Common myeloid progenitor, CD34-positive (primary cell): ENCODE measurements at places on chromosomes 1 and 21.

GRCh38 chr1:85496941-85497582, 32.1 kb upstream of the DDAH1 start:
- no peaks in the 10 kb centered on the region for H3K4me1 ChIP-seq
- no peaks in the 10 kb centered on the region for H3K36me3 ChIP-seq
- no peak overlapping the region for H3K27ac ChIP-seq
- no peaks in the 10 kb centered on the region for H3K27me3 ChIP-seq

- peaks cover 14% of the 10 kb centered on the region for H3K4me1 ChIP-seq
- no peaks in the 10 kb centered on the region for H3K27me3 ChIP-seq
- DNase-seq, result no peak
- no peak overlapping the region for H3K27ac ChIP-seq
Observed at GRCh38 chr1:116559304-116559761, 11.5 kb downstream of the CD58 start.

- peak; percentile 65 for DNase-seq
- no peak overlapping the region for H3K4me3 ChIP-seq
- no peaks in the 10 kb centered on the region for H3K27me3 ChIP-seq
- H3K4me1 ChIP-seq, result no peaks in the 10 kb centered on the region
Observed at GRCh38 chr1:206809504-206810084, 37.3 kb upstream of the IL10 start.

GRCh38 chr1:77118712-77119111, 100.5 kb downstream of the PIGK start:
- no peak for DNase-seq
- no peak overlapping the region for H3K4me3 ChIP-seq
- H3K36me3 ChIP-seq, result no peaks in the 10 kb centered on the region
- H3K4me1 ChIP-seq, result no peaks in the 10 kb centered on the region
- no peaks in the 10 kb centered on the region for H3K27me3 ChIP-seq
- no peak overlapping the region for H3K27ac ChIP-seq

GRCh38 chr21:46067505-46068201, 30.3 kb upstream of the COL6A2 start:
- no peaks in the 10 kb centered on the region for H3K36me3 ChIP-seq
- DNase-seq, result no peak

DNA sequence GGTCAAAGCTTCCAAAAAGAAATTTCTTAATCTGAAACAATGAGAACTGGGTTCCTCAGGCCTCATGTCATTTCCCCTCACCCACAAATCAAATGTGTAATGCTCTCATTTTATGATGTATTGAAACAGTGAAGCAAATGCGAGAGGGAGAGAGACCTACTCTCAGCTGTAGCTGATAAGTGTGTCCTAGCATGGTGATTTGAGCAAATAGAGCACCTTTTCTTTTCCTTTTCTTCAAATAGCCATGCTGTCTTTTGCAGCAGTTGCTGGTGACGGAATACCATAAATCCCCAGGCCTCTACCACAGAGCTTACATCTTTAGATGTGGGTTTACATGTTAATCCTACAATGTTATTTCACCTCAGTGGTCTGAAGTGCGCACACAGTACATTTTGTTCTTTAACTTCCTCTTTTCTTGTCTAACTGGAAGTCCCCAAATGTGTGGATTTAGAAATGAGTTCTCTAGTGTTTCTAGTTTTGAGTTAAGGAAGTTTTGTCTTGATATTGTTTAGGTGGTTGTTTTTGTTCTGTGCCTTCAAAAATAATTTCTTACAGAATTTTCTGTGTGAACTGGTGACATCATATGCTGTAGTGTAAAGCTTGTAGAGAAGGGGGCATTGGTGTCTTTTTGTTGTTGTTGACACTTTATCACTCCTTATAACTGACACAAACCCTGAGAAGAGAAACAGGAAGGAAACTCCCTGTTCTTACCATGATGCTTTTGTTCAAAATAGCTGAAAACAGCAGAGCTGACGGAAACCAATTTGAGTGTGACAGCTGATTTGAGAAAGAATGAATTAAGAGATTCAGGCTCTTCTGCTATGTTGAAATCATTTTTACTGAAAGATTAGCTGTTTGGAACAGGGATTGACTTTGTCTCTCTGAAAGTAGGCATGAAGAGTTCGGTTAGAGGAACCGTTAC, 12.2 kb downstream of the SMAP2 start:
- H3K4me3 ChIP-seq, result peak overlapping the region; percentile 43
- peaks cover 15% of the 10 kb centered on the region for H3K36me3 ChIP-seq
- peak; percentile 98 for DNase-seq
- peak overlapping the region; percentile 88 for H3K27ac ChIP-seq

- no peak overlapping the region for H3K4me3 ChIP-seq
Observed at GRCh38 chr1:19625291-19625937, 18.7 kb upstream of the NBL1 start.

GRCh38 chr1:240598216-240599001, 13.5 kb downstream of the GREM2 start:
- H3K4me1 ChIP-seq, result no peaks in the 10 kb centered on the region
- no peak overlapping the region for H3K4me3 ChIP-seq
- peaks cover 4% of the 10 kb centered on the region for H3K27me3 ChIP-seq
- no peak for DNase-seq

- no peak for DNase-seq
- no peak overlapping the region for H3K27ac ChIP-seq
- H3K4me1 ChIP-seq, result no peaks in the 10 kb centered on the region
- H3K27me3 ChIP-seq, result no peaks in the 10 kb centered on the region
Observed at GRCh38 chr1:199780091-199780490, 247.4 kb upstream of the NR5A2 start.

DNA sequence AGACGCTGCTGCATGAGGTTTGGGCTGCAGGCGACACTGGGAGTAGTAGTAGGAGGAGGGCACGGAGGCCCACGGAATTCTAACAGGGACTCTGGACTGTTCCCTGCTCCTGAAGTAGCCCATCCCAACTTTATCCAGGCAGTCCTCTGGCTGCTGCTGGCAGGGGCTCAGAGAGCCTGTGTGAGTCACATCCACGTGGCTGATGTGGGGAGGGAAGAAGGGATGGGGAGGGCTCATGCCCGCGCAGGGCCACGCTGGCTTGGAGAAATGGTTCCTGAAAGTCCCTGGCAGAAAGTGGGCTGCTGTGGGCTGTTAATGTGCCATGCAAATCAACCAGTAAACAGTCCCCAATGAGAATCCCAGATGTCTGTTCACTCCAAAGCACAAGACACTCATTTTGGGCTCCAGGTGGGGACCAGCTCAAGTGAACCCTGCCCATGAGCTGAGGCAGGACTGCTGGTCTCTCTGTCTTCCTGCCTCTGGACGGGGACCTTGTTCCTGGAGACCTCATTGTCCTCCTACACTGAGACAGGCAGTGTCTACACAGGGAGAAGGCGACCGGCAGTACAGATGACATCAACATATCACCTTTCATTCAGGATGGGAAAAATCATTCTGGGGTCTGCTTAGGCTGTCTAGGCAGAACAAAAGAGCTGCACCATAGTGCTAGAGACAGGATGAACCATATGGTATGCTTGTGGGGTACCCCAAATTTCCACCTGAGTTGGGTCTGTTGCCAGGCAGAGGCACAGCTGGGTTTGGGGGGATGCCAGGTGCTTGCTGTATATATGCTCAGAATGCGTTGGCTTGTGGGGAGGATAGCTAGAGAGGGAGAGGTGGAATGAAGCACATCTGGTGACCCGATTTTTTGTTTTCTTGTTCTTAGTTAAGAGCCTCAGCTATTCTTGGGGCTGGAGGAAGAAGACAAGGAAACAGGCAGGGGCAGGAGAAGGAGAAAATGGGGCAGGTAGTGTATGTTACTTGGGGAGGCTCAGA, 57.9 kb upstream of the FMOD start:
- H3K4me1 ChIP-seq, result no peaks in the 10 kb centered on the region
- no peaks in the 10 kb centered on the region for H3K36me3 ChIP-seq
- no peak overlapping the region for H3K27ac ChIP-seq
- no peaks in the 10 kb centered on the region for H3K27me3 ChIP-seq

GRCh38 chr1:3630914-3631313, 6.1 kb downstream of the TPRG1L start:
- no peak overlapping the region for H3K4me3 ChIP-seq
- H3K27me3 ChIP-seq, result no peaks in the 10 kb centered on the region

GRCh38 chr1:193104502-193104906, 710 bp downstream of the GLRX2 start:
- H3K4me1 ChIP-seq, result peaks cover 18% of the 10 kb centered on the region
- H3K27ac ChIP-seq, result peak overlapping the region; percentile 85
- peak overlapping the region; percentile 83 for H3K4me3 ChIP-seq
- no peaks in the 10 kb centered on the region for H3K27me3 ChIP-seq

DNA sequence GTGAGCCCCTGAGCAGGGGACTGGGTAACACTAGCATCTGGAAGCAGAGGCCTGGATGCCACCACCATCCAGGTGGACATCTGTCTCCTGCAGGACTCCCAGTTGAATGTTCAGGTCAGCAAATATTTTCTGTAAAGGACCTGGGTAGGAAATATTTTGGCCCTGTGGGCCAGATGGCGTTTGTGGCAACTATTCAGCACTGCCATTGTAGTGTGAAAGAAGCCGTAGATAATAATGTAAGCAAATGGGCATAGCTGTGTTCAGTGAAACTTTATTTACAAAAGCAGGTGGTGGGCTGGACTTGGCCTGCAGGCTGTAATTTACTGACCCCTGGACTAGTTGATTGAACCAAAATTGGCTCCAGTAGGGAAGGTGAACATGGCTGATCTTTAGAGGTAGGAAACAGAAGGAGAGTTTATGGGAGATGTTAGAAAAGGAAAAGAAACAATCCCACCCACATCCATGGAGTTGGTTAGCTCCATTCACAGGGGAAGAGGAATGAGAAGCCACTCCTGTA, 20.0 kb upstream of the CD101 start:
- H3K4me1 ChIP-seq, result peaks cover 7% of the 10 kb centered on the region
- no peaks in the 10 kb centered on the region for H3K27me3 ChIP-seq
- DNase-seq, result no peak
- H3K36me3 ChIP-seq, result no peaks in the 10 kb centered on the region

- H3K4me1 ChIP-seq, result peaks cover 19% of the 10 kb centered on the region
- no peak overlapping the region for H3K4me3 ChIP-seq
- DNase-seq, result no peak
- no peaks in the 10 kb centered on the region for H3K36me3 ChIP-seq
- peaks cover 3% of the 10 kb centered on the region for H3K27me3 ChIP-seq
Observed at GRCh38 chr1:117633423-117633822, 27.6 kb downstream of the TENT5C start.

- peaks cover 3% of the 10 kb centered on the region for H3K4me1 ChIP-seq
- no peak overlapping the region for H3K4me3 ChIP-seq
- DNase-seq, result no peak
- H3K36me3 ChIP-seq, result no peaks in the 10 kb centered on the region
- no peak overlapping the region for H3K27ac ChIP-seq
- H3K27me3 ChIP-seq, result no peaks in the 10 kb centered on the region
Observed at GRCh38 chr1:168092566-168093355, 44.0 kb downstream of the GPR161 start.

GRCh38 chr1:191085121-191085520, 607.5 kb upstream of the BRINP3 start:
- no peak for DNase-seq
- H3K36me3 ChIP-seq, result no peaks in the 10 kb centered on the region
- no peak overlapping the region for H3K4me3 ChIP-seq
- H3K27ac ChIP-seq, result no peak overlapping the region

- peaks cover 4% of the 10 kb centered on the region for H3K4me1 ChIP-seq
- H3K36me3 ChIP-seq, result no peaks in the 10 kb centered on the region
- H3K4me3 ChIP-seq, result no peak overlapping the region
Observed at GRCh38 chr1:59016390-59016789, 232.5 kb upstream of the JUN start.

GRCh38 chr1:207459008-207459407, 4.9 kb downstream of the CR2 start:
- H3K36me3 ChIP-seq, result no peaks in the 10 kb centered on the region
- peaks cover 29% of the 10 kb centered on the region for H3K27me3 ChIP-seq
- no peak for DNase-seq
- H3K4me3 ChIP-seq, result no peak overlapping the region

GRCh38 chr1:224828691-224829090, 100.8 kb upstream of the DNAH14 start:
- no peaks in the 10 kb centered on the region for H3K36me3 ChIP-seq
- H3K4me1 ChIP-seq, result no peaks in the 10 kb centered on the region

GRCh38 chr1:16118706-16119105, 37.2 kb downstream of the EPHA2 start:
- H3K27me3 ChIP-seq, result no peaks in the 10 kb centered on the region
- H3K27ac ChIP-seq, result no peak overlapping the region
- peaks cover 7% of the 10 kb centered on the region for H3K4me1 ChIP-seq
- no peak for DNase-seq
- H3K4me3 ChIP-seq, result no peak overlapping the region
- no peaks in the 10 kb centered on the region for H3K36me3 ChIP-seq

- H3K4me3 ChIP-seq, result no peak overlapping the region
- H3K4me1 ChIP-seq, result peaks cover 65% of the 10 kb centered on the region
- H3K27ac ChIP-seq, result no peak overlapping the region
Observed at GRCh38 chr1:153538315-153538821, 2.4 kb downstream of the S100A5 start.

DNA sequence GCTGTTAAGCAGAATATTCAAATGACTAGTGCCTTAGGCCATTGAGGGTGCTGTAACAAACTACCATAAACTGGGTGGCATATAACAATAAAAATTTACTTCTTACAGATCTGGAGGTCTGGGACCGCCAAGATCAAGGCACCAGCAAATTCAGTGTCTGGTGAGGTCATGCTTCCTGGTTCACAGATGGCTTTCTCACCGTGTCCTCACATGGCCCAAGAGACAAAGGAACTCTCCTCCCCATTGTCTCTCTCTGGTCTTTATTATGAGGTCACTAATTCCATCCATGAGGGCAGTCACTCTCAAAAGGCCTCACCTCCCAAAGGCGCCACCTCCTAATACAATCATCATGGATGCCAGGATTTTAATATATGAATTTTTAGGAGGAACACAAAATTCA, 127.3 kb downstream of the GABPA start:
- H3K4me1 ChIP-seq, result no peaks in the 10 kb centered on the region
- no peaks in the 10 kb centered on the region for H3K36me3 ChIP-seq
- H3K4me3 ChIP-seq, result no peak overlapping the region
- no peak for DNase-seq

DNA sequence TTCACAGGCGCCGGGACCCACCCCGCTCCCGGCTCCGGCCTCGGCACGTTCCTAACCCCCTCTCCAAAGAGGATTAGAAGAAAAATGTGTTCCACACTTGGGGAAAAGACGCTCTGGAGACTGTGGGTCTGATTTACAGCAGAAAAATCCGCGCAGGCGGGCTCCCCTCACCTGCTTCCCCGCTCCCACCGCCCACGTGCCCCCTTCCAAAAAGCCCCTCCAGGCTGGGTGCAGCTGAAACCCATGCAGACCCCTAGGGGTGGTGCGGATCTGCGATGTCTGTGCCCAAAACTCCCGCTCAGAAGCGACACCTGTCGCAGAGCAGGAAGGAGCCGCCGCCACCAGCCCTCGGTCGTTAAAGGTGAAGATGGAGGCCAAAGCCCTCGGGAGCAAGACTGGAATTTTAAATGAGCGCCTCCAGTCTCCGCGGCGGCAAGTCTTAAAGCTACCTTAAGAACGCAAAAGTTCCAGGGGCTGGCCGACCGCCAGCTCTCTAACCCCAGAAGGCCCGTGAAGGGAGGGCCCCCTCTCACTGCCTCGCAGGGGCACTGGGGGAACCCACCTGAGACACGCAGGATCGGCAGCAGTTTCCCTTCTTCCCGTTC, 688 bp upstream of the CHD5 start:
- no peaks in the 10 kb centered on the region for H3K36me3 ChIP-seq
- DNase-seq, result no peak
- H3K4me1 ChIP-seq, result peaks cover 7% of the 10 kb centered on the region
- no peak overlapping the region for H3K4me3 ChIP-seq
- H3K27me3 ChIP-seq, result peaks cover 65% of the 10 kb centered on the region

GRCh38 chr1:227300682-227301081, 17.6 kb downstream of the CDC42BPA start:
- H3K4me3 ChIP-seq, result no peak overlapping the region
- peaks cover 3% of the 10 kb centered on the region for H3K4me1 ChIP-seq
- H3K27ac ChIP-seq, result no peak overlapping the region
- no peak for DNase-seq
- H3K27me3 ChIP-seq, result no peaks in the 10 kb centered on the region
- H3K36me3 ChIP-seq, result no peaks in the 10 kb centered on the region
